Memory B cell (primary cell): ENCODE measurements at places on chromosomes 12 and 14.

- peaks cover 21% of the 10 kb centered on the region for H3K36me3 ChIP-seq
- no peak overlapping the region for H3K4me3 ChIP-seq
- DNase-seq = no peak
- H3K27ac ChIP-seq = no peak overlapping the region
- no peaks in the 10 kb centered on the region for H3K27me3 ChIP-seq
- peaks cover 13% of the 10 kb centered on the region for H3K4me1 ChIP-seq
Measured at GRCh38 chr12:98656289-98657101, 11.4 kb downstream of the APAF1 start.

DNA sequence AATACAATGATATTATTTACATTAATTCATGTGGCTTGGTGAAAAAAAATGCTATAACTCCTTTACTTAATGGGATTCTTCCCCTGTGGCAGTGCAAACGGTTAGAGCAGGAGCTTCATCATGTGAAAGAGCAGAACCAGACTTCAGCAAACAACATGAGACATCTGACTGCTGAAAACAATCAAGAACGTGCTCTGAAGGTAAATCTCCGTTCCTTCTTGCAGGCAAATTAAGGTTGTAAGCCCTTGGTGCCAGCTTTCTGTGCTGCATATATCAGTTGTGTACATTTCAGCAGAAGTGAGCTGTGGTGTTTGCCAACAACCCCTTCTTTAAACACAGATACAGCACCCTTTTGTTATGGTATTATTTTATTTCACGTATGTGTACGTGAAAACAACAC lies 171.7 kb downstream of the MIPOL1 start:
- H3K4me3 ChIP-seq = no peak overlapping the region
- H3K36me3 ChIP-seq = no peaks in the 10 kb centered on the region
- no peaks in the 10 kb centered on the region for H3K4me1 ChIP-seq
- no peak overlapping the region for H3K27ac ChIP-seq

DNA sequence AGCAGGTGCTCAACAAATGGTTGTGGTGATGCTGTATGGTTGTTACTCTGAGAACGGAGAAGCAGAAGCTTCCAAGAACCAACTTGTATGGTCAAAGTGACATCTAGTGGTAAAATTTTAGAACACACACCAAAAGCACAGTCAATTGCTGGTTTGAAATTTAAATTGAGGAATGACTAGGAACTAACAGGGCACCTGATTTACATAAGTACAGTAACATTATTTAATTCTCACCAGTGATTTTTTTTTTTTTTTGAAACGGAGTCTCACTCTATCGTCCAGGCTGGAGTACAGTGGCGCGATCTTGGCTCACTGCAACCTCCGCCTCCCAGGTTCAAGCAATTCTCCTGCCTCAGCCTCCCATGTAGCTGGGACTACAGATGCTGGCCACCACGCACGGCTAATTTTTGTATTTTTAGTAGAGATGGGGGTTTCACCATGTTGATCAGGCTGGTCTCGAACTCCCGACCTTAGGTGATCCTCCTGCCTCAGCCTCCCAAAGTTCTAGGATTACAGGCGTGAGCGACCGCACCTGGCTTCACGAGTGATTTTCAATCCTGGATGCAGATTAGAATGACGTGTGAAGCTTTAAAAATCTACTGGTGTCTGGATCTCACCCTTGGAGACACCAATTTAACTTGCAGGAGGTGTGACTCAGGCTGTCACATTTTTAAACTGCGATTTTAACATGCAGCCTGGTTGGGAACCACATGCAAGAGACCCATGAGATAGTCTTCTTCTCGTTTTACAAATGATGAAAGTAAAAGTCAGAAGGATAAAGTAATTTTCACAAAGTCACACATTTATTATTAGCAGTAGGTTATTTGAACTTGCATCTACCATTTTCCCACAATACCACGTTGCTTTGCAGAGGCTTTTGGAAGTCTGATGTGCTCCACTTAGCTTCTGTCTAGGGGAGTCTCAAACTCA lies 14.1 kb upstream of the NUMB start:
- H3K27ac ChIP-seq = no peak overlapping the region
- H3K4me3 ChIP-seq = no peak overlapping the region
- no peaks in the 10 kb centered on the region for H3K27me3 ChIP-seq
- peaks cover 9% of the 10 kb centered on the region for H3K4me1 ChIP-seq

- no peak overlapping the region for H3K27ac ChIP-seq
- H3K27me3 ChIP-seq = no peaks in the 10 kb centered on the region
- DNase-seq = no peak
- H3K4me3 ChIP-seq = no peak overlapping the region
Measured at GRCh38 chr14:43803076-43803689, 703.9 kb downstream of the FSCB start.

DNA sequence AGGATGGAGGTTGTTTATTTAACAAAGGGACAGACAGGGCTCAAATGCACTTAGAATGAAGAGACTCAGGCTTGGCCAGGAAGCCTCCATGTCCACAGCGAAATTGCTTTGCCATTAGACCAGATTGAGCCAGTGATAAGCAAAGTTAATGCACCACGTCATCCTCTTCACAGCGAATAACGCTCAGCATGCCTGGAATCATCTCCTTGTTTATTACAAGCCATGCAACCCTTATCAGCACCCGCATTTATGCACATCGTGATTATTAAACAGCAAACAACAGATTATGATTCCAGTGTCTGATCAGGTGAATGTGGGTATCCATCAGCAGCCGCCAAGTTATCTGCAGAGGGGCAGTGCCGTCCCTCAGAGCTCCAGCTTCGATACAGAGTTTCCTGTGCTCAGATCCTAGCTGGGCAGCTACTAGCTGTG lies 175.0 kb upstream of the TMEM132C start:
- H3K27ac ChIP-seq = no peak overlapping the region
- no peak overlapping the region for H3K4me3 ChIP-seq
- no peaks in the 10 kb centered on the region for H3K36me3 ChIP-seq
- no peaks in the 10 kb centered on the region for H3K4me1 ChIP-seq
- H3K27me3 ChIP-seq = no peaks in the 10 kb centered on the region
- no peak for DNase-seq

DNA sequence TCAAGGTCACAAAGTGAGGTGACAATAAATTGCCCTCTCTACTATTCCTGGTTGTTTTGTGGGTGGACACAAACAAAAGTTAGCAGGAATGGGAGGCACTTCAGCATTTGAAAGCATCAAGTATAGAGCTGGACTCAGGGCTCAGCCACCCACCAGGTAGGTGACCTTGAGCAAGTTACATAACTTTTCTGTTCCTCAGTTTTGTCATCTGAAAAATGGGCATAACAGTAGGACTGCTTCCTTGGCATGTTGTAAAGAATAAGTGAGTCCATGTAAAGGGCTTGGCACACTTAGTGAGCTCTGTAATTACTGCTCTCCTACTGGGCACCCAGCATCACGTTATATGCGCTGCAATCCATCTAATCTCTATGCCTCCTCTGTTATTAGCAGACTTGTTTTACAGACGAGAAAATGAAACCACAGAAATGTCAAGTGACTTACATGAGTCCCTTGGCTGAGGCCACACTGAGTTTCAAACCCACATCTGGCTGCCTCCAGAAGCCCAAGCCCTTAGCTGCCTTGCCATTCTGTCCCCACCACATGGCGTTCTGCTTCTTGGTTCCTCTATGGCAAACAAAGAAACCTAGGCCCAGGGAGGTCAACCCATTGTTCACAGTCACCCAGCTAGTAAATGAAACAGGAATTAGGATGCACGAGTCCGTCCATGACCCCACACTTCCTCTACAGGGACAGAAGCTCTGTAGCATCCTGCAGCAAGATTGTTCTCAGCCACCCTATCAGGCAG lies 63.2 kb upstream of the SLC24A4 start:
- peaks cover 10% of the 10 kb centered on the region for H3K4me1 ChIP-seq
- no peak overlapping the region for H3K4me3 ChIP-seq
- no peaks in the 10 kb centered on the region for H3K36me3 ChIP-seq
- H3K27ac ChIP-seq = peak overlapping the region; percentile 70
- H3K27me3 ChIP-seq = peaks cover 5% of the 10 kb centered on the region

GRCh38 chr14:60266021-60266937 lies 17.3 kb downstream of the PPM1A start:
- H3K27me3 ChIP-seq = no peaks in the 10 kb centered on the region
- H3K4me1 ChIP-seq = peaks cover 12% of the 10 kb centered on the region
- no peak for DNase-seq
- no peak overlapping the region for H3K27ac ChIP-seq
- H3K36me3 ChIP-seq = peaks cover 8% of the 10 kb centered on the region
